ENCODE measurements at places on chromosomes 2 and 18.

DNA sequence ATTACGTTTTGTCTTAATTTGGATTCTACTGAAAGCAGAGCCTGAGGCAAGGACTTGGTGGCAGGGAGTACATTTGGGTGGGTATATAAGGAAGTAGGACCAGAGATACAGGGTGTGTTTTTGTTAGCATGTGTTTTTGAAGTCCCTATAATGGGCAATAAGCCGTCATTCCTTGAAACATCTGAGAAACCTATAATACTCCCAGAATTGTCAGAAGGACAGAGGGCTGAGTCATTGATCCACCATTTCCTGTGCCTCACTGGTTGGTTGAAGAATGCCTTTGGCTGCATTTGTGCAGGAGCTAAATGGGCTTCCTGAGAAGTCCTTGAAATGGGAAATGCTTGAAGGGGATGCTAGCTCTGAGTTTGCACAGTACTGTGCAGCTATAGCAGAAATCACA is 281.8 kb upstream of the ZEB2 start:
- DNase-seq = no peak

DNA sequence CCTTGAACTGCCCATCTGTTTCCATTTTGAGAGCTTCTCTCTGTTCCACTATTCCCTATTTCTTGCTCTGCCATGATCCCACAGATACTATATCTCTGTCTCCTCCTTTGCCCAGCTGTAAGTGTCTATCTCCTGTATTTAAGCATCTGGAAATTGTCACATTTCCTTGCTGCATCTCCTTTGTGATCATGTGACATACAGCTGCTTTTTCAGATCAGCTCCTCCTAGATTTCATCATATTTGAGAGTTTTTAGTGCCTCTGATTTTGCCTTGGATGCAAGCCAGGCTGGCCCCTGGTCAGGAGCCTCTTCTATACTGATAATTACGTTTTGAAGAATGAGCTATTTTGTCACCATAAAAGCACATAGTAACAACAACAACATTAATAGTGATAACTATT is 131.7 kb upstream of the TNP1 start:
- no peak for DNase-seq

DNA sequence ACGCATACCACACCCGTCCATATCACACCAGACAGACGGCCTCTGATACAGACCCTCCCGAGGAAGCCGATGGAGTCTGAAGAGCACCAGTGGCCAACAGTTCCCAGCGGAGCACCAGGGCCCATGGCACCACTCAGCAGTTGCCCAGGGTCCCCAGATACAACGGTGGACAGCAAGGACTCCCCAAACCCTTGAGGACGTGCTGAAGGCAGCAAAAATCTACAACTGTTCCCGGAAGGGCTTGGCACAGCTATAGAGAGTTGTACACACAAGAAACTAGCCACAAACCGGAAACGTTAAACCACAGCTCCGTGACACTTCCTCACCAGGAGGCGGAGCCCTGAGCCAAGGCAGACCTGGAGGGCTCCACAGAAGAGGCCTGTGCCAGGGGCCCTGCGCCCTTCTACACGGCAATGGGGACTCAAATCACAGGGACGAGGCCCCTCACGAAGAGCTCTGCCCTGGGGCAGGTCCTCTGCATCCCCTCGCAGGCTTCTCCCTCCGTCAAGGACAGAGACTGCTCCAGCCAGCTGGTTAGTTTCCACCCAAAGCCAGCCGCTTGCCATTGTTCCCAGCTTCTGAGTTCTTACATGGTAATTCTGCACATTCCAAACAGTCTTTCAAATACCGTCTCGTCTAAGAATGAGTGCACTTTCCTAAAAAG is 133.4 kb downstream of the HDAC4 start:
- DNase-seq = no peak

GRCh38 chr2:20998972-20999905 is 44.6 kb downstream of the APOB start:
- DNase-seq = no peak

- no peak for DNase-seq
Measured at GRCh38 chr2:127624756-127625571, 21.0 kb upstream of the GPR17 start.

- no peak for DNase-seq
Measured at GRCh38 chr18:29378651-29379136, 1201.8 kb upstream of the CDH2 start.

GRCh38 chr2:127128445-127128904 is 21.5 kb upstream of the BIN1 start:
- no peak for DNase-seq

GRCh38 chr2:100936070-100936741 is 65.9 kb upstream of the RPL31 start:
- DNase-seq = no peak

- DNase-seq = no peak
Measured at GRCh38 chr2:1676091-1676912, 68.0 kb downstream of the PXDN start.

GRCh38 chr18:58148954-58149471 is 105.0 kb downstream of the NEDD4L start:
- DNase-seq = no peak

- DNase-seq = no peak
Measured at GRCh38 chr2:176856683-176857082, 355.9 kb upstream of the HNRNPA3 start.

DNA sequence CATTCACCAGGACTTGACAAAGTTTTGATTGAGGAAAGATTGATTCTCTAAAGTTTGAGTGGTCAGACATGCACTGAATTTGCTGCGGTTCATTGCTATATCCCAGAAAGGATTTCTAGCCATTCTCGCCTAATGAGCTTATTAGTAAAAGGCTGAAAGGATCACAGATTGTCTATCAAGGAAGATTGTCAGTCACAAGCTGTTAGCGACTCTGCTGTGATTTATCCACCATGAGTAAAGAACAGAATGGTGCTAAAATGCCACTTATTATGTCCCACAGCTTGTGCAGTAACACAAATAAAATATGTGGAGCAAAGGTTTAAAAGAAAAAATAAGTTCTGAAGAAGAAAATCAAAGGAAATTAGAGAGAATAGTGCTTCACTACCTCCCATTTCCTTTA is 701.2 kb upstream of the CDH7 start:
- DNase-seq = no peak

DNA sequence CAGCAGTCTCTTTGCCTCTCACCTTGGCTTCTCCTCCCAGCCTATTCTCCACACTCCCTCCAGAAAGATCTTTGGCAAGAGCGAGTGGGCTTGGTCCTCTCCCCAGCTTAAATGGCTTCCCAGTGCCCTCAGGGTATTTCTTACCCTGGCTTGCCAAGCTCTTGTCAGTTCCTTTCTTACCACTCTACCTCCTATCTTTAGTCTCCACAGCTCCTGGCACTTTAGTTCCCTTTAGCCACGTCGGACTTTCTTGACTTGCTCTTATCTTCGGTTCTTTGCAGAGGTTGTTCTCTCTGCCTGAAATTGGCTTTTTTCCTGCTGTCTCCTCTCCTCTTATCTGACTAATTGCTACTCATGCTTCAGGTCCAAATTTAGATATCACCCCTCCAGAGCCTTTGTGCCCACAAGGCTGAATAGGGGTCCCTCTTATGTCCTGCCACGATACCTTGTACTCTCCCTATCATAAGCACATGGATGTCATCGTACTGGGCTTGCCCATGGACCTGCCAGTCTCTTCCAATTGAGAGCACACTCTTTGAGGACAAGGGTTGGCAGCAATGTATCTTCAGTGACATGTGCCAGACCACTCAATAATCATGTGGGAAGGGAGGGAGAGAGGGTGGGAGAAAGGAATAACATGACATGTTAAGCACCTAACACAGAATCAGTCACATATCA is 131.7 kb upstream of the CTAGE1 start:
- no peak for DNase-seq

GRCh38 chr18:35343488-35343935 is 708 bp downstream of the ZNF24 start:
- DNase-seq = no peak

DNA sequence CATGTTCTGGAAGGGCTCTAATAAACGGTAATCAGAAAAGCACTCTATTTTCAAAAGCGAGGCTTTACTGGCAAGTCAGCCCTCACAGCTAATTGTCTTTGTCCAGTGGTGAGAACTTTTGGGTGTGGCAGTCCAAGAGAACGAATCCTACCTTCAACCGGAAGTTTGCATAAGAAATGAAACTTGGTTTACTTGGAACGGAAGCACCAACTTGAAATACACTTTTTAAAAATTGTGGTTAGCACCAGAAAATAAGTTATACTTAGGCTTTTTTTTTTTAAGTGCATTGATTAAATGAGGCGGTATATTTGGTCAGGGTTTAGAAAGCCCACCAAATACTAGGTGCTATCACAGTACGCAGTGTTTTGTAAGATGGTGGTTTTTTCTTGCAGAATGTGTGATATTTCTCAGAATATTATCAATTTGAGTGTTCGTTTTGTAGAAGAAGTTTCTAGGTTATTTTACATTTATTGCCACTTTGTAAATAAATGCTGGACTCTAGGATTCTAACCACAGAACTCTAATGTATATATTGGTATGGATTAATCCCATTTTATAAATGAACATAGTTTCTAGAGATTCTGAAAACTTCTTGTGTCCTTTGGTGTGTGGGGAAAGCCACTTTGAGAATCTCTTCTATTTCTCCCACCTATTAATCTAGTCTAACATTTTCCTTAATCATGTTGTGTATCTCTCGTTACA is 1.2 kb downstream of the MYL12A start:
- no peak for DNase-seq

DNA sequence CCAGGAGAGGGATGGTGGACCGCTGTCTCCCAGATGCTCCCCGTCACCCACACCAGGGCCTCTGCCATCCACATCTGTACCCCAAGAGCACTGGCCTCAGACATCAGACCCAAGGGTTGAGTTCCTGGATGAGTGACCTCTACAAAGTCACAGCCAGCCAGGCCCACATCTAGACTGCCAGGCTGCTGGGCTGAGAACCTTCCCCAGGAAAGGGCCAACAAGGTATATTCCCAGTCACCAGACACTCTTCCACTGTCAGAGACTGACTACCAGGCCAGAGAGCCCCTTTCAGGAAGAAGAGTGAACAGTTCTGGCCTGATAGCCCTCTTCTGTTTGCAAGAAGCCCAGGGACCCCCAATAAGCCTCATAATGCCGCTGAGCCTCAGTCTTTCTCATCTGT is 44.3 kb downstream of the C1QL2 start:
- no peak for DNase-seq

Measured in NCI-H1092 treated with DMSO at 0.1 percent for 48 hours (cell line).